ENCODE measurements at places on chromosomes 11 and 22. TPM values are rescaled to one million over a fixed set of nuclear protein-coding genes. Genes with fewer than 3 reads are reported as not detected.

- no peak for DNase-seq
Measured at GRCh38 chr22:33699176-33699575, 221.1 kb downstream of the LARGE1 start.

- DNase-seq: no peak
Measured at GRCh38 chr11:61697078-61697502, 16.9 kb downstream of the DAGLA start.

DNA sequence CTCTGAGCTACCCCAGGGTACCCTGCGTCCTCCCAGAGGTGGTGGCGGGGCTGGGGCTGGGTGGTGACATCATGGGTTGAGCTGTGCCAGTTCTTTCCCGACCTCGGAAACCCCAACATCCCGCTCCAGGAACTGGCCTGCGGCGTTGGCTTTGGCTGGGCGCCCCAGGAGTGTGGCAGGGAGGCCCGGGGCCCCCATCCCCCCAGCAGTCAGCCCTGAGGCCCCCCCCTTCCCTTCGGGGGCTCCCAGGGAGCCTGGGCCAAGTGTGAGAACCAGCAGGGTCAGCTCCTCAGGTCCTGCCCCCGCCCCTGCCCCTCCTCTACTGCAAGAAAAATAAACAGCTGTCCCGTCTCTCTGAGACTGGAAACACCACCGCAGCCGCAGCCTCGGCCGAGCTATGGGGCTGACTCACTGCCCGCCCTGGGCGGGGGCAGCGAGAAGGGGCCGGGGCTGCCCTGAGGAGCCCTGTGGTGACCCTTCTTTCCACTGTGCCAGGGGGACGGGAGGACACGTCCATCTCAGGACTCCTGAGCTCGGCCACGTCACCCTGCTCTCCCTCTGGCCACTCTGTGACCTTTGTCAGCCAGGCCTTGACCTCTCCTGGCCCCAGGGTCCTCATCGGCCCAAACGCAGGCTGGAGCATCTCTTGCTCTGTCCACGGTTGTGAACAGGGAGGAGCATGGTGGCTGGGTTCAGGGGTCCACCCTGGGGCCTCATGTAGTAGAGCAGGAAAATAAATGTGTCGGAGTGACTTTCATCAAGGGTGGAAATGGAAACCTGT lies 73.4 kb downstream of the WNT7B start:
- no peak for DNase-seq

DNA sequence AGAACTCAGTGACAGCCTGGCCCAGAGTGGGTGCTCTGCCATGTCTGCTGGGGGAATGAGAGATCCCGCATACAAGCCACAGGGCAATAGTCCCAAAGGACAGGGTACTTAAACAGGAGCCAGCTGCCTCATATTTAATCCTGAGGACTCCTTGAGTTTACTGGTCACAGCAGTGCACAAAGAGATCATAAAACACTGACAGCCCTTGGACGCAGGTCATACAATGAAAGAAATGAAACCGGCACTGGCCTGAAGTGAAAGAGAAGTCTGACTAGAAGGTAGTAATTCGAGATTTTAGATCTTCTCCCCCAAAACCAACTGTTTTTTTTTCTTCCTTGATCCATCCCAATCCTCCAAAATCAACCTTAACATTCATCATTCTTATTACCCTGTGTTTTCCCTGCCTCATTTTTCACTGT lies 299.8 kb upstream of the SYN3 start:
- no peak for DNase-seq

DNA sequence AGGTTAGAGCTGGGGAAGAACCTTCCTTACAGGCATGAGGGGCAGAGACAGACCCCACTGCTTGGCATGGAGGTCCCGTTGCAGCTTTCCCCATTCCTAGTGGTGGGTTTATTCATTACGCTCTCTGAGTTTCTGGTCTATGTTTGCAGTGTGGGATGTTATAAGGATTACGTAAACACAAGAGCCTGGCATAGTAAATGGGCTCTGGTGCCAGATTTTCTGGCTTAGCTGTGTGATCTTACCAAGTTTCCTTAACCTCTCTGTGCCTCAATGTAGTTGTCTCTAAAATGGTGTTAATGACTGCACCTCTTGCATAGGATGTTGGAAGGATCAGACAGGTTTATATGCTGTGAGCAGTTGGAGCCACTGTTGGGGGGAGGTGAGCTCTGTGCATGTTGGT lies 15.1 kb downstream of the DTX4 start:
- no peak for DNase-seq

DNA sequence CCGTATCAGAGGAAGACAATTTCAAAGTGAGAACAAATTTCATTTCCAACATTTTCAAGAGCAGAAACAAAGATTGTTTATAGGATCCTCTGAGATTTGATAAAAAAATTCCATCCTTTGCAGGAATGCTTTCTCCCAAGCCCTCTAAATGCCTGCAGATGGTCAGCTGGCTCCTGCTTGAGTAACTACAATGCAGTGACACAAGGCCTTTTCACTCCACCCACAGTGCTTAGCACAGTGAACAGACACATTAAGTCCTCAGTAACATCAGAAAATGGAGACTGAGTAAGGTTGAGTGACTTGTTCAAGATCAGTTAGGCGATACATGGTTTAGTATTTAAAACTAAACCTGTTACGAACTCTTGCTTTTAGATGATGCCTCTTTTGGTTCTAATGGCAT lies 527.1 kb upstream of the CCDC90B start:
- DNase-seq: no peak

GRCh38 chr11:75463106-75463774 lies 30.2 kb upstream of the KLHL35 start:
- no peak for DNase-seq

- peak; percentile 77 for DNase-seq
Measured at GRCh38 chr22:38397189-38398085, 57.6 kb downstream of the KCNJ4 start.

Gene CDC42BPG
- 0.59 TPM for total RNA-seq

GRCh38 chr11:27509908-27510307 lies 3.3 kb upstream of the LIN7C start:
- DNase-seq: no peak

DNA sequence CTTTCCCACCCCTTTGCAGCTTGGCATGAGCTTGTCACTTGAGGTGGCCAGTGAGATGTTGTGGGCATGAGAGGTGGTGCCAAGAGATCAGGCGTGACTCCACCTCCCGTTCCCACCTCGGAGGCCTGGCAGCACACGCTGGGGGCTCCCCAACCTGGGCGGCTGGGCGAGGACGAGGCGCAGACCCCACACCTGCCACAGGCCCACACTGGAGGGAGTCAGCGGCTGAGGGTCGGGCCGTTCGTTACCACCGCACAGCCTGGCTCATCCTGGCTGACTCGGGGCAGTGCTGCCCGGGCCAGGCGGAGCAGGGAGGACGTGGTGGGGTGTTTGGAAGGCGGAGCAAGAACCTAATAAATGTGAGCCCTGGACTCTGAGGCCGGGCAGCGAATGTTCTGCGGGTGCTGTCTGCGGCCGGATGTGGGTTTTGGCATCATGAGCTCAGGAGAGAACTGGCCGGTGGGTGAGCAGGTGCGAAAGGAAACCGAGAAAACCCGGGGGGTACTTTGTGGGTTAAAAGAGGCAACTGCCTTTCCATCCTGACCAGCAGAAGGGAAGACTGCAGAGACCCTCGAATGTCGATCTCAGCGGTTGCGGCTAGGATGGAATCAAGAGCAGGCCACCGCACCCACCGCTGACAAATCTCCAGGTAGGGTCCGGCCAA lies 10.2 kb upstream of the IFITM3 start:
- no peak for DNase-seq

- peak; percentile 79 for DNase-seq
Measured at GRCh38 chr11:118438314-118438931, 2.1 kb downstream of the KMT2A start.

DNA sequence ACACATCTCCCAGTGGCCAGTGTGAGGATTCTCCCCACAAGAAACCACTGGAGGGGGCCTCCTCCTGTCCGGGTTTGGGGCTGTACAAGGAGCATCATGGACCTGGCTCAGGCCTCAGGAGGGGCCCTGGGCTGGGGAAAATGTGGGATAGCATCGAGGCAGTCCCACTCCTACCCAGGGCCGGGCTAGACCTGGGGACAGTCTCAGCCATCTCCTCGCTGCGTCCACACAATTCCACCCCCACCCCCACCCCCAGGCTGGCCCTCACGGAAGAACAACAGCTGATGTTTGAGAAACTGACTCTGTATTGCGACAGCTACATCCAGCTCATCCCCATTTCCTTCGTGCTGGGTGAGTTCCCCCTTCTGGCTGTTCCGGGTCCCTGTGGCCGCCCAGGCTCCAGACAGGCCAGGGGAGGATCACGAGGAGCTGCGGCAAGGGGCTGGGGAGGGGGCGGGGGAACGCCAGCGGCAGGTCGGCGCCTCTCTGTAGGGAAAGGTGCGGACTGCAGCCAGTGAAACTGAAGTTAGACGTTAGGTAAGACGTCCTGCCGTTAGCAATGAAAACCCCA lies 4.8 kb downstream of the BEST1 start:
- no peak for DNase-seq

- DNase-seq: peak; percentile 97
Measured at GRCh38 chr11:64317325-64317960, at the start of gene TRMT112. TSS of gene TRMT112 (minus strand) at chr11:64317559. CDS start at chr11:64317526, 33 bp downstream.

DNA sequence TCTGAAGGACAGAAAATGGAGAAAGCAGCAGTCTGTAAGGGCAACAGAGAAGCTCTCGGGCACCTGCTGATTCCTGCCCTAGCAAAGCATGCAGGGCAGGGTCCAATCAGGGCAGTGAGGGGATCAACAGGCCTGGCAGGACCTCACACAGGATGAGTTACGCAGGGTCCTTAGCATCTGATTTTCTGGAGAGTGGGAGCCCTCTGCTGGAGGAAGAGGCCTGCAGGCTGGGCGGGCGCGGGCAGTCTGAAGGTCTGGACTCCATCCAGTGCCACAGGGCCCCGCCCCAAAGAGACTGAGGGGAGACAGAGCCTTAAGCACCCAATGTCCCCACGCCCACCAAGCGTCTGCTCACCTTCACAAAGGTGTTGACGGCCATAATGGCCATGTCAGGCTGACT lies 28.9 kb downstream of the AP1B1 start:
- DNase-seq: no peak

GRCh38 chr22:20128902-20129746 lies 2.5 kb upstream of the ZDHHC8 start:
- no peak for DNase-seq

GRCh38 chr11:37182031-37182430 lies 584.0 kb upstream of the RAG2 start:
- no peak for DNase-seq

- no peak for DNase-seq
Measured at GRCh38 chr11:100923555-100923954, 206.1 kb downstream of the PGR start.

Gene KRTAP5-9
- not detected for total RNA-seq

- no peak for DNase-seq
Measured at GRCh38 chr11:30508594-30508993, 77.6 kb downstream of the MPPED2 start.

Gene GRK3
- 3.0 TPM for total RNA-seq

DNA sequence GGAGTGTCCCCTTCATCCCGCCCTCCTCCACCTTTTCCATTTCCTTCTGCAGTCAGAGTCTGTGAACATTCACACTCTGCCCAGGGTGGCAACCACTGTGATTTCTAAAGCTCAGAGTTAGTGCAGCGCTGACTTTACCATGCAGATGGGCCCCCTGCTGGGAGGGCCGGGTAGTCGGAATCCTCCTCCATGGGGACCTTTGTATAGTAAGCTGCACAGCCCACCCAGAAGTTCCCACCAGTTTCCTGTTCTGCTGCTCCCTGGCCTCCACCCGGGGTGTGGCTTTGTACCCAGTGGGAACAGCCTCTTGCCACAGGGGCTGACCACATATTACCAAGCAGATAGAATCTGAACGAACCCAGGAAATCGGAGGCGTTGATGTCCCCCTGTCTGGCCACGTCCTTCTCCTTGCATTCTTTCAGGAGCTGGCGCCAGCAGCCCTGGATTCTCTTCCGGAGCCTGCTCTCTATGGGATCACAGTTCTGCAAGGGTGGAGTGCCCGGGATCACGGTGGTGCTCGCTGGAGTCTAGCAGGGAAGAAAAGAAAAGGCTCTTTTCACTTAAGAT lies 125.3 kb downstream of the MPPED1 start:
- no peak for DNase-seq

DNA sequence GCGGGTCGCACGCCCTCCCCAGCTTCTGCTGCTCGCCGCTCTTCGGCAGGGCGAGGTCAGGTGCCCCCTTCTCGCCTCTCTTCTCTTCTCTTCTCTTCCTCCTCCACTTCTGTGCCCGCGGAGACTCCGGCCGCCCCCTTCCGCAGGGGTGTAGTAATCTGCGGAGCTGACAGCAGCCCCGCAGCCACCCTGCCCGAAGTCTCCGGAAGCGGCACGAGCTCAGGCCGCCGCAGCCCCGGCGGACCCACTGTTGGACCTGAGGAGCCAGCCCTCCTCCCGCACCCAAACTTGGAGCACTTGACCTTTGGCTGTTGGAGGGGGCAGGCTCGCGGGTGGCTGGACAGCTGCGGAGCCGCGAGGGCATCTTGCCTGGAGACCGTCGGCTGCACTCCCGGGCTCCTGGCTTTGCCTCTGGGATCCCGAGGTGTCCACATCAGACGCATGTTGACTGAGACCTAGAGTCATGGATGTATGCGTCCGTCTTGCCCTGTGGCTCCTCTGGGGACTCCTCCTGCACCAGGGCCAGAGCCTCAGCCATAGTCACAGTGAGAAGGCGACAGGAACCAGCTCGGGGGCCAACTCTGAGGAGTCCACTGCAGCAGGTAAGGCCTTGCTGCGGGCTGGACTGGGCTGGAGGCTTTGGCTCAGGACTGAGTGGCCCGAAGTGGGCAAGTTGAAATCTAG lies 486 bp downstream of the STIM1 start:
- DNase-seq: peak; percentile 86

GRCh38 chr11:110897035-110897434 lies 184.8 kb upstream of the ARHGAP20 start:
- no peak for DNase-seq

DNA sequence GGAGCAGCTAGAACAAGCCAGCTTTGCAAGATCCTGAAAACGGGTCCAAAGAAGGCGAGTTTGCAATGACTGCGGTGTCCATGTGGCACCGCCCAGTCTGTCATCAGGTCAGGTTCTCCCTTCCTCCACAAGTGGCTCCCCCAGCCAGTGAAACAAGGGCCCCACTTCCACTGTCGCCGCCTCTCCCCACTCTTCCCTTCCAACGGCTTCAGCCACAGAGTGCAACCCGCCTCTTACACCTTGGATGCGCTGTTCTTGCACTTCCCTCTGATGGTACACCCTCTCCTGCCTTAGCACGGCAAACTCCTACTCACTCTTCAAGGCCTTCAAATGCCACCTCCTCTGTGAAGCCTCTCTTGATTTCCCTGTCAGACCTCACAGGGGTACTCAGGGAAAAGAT lies 10.8 kb upstream of the TCF20 start:
- no peak for DNase-seq

Gene MS4A15
- total RNA-seq: not detected

- no peak for DNase-seq
Measured at GRCh38 chr11:118699506-118700220, 20.2 kb upstream of the TREH start.

GRCh38 chr11:40294349-40294735 lies 1165.1 kb downstream of the LRRC4C start:
- DNase-seq: no peak

Gene SAMM50
- total RNA-seq: 46.5 TPM
